ENCODE measurements at places on chromosomes 12 and 14.

DNA sequence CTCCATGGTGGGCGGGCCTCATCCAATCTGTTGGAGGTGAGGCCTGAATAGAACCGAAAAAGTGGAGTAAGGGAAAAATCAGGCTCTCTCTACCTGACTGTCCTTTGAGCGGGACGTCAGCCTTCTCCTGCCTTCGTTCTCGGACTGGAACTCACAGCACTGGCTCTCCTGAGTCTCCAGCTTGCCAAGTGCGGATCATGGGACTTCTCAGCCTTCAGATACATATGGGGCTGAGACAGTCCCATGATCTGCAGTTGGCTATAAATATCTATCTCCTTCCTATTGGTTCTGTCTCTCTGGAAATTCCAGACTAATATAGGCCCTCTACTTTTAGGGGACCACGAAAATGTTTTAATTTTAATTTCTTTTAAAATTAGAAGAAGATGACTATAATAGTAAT, 29.7 kb upstream of the PLEK2 start:
- no peak for DNase-seq

GRCh38 chr12:22981711-22982110, 356.7 kb downstream of the ETNK1 start:
- DNase-seq, result no peak

GRCh38 chr14:29799464-29800095, 128.1 kb downstream of the PRKD1 start:
- no peak for DNase-seq

DNA sequence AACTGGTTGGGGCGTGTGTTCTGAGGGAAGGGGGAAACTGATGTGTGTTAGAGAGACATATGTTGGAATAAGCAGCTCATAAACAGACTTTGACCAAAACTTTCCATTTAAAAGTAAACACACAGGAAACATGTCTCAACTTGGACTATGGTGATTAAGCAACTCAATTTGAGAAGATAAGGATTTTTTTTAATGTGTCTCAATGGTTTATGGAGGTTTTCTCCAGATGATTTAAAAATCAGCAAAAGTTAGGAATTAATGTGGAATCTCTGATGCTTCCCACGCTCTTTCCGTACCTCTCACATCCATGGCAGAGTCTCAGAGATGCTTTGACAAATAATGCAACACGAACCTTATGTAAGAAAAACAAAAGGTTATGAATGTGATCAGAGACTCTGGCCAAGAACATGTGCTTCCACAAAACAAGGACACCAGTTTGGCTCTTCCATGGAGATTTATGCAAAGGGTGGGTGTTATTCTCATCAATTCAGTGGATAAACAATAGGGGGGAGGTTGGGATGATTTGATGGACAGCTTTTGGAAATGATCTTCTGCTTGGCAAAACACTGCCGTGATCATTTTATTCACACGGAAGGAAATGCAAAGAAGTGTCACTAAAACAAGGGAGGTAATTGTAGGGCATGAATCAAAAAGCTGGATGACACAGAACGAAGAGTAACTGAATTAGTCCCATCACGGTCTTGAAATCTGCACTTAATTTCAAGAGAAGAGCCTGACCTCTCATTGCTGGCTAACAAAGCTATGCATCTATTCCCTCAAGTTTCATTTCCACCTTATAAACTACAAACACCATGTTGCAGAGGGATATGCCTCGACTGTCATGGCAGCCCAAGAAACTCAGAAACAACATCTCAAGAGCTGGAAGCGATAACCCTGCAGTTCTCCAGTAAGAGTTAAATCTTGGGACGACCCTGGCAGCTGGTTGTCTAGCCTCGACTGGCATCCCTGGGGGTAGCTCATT, 76.5 kb downstream of the FOXN3 start:
- no peak for DNase-seq

- DNase-seq, result no peak
These were observed 6.0 kb downstream of the FAR2 start for GRCh38 chr12:29155079-29155478.

Measured in left kidney (tissue), 8 donors.